ENCODE measurements at places on chromosomes 4 and X.

DNA sequence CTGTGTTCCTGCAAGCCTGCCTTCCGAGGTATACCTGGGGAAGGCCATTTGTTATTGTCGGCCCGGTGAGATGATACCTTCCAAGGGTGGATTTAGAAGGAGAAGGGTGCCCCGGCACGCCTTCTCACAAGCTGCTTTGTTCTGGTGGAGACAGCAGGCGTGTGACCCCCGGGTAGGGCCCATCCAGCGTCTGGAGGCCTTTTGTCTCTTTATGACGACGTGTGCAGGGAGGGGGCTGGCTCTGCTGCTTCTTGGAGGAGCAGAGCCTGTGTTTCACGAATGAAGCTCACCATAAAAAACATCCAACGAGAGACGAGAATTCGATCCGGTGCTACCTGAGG lies 45.3 kb downstream of the SHOX start:
- DNase-seq = no peak

GRCh38 chr4:76208005-76208765 lies 5.4 kb downstream of the SCARB2 start:
- DNase-seq = no peak

- DNase-seq = no peak
These were observed 155.3 kb downstream of the GRIA3 start for GRCh38 chrX:123339221-123339905.

GRCh38 chr4:108450236-108450898 lies 170.0 kb upstream of the RPL34 start:
- no peak for DNase-seq

GRCh38 chrX:39633293-39633692 lies 464.5 kb downstream of the BCOR start:
- no peak for DNase-seq

DNA sequence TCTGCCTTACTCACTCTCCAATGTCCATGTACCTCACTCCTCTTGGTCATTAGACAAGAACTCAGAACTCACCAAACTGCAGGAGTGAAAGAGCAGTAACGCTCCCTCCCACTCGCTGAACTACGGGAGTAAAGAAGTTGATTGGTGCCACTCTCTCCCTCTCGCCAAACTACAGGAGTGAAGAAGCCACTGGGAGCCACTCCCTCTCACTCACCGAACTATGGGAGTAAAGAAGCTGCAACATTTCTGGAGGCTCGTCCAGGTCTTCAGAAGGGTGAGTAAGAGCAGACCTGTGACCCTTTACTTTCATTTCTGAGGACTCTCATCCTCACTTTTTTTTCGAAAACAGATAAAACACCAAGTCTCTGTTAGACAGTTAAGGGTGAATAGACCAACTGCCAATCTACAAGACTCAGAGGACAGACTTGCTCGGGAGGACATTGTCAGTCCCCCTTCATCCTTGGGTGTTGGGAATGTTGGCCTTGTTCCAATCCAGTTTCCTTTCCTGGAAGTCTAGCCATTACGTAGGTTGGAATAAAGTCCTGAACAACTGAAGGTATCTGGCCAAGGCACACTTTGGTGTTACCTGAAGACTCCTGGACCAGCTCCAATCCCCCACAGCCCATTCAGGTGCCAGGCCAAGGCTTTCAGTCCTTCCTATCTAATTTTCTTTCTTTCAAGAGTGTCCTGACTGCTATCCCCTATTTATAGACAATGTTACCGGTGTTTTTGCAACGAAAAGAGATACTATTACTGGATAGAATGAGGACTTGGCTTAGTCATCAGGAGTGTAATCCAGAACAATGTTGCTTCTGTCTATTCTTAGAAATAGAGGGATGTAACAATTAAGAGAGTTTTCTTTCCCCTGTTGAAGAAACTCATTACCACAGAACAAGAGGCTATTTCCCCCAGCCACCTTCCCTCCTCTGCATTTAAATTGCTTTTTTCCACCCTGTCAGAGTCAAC lies 11.0 kb upstream of the COL25A1 start:
- DNase-seq = no peak

- DNase-seq = no peak
These were observed 1333.7 kb upstream of the DIAPH2 start for GRCh38 chrX:95350774-95351488.

DNA sequence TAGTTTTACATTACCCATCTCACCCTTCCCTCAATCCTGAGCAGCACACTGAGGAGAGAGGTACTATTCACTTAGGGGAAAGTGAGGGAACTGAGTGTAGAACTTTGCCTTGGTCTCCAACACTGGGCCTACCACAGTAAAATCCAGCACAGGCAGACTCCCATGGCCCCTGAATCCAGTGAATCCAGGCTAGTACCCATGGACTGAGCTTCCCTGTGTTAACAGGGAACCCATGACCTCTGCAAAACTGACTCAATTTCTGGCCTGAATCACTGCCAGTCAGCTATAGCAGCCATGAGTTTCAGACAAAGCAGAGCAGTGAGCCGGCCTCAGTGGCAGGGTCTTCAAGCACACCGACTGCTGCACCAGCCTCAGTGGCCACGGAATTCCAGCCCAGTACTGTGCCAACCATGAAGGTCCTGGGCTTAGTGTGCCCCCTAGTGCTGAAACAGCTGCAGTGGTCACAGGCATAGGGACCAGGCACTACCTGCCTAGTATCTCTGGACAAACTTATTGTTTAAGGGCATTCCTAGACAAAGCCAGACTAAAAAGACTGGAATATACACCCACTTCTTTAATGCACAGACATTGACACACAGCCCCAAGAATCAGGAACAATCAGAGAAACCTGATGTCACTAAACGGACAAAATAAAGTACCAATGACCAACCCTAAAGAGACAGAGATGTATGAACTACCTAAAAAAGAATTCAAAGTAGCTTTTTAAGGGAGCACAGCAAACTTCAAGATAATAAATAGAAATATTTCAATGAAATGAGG lies 127.4 kb upstream of the RPL34 start:
- DNase-seq = peak; percentile 42

DNA sequence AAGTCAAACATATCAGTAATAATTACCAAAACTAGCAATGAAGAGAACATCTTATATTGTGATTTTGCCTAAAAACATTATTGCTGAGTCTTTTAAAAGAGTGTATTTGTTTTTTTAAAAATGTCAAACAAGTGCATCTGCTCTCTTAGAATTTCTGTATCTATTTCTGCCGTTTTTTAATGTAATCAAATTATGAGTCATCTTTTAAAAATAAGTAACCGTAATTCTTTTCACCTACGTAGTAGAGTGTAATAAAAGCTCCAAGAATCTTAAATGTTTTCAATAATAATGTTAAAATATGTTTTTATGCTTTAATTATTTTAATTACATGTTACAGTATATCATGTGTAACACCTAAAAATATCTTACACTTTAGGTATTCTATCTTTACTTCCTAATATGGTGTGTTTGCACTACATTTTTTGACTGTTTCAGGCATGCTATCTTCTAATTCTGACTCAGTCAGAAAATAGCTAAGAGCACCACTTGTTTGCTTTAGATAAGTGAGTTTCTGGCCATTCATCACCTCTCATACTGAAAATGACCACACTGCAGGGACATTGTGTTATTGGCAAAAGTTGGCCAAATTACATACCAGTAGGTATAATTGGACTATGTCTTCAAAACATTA lies 368.5 kb downstream of the PCDH7 start:
- DNase-seq = no peak

GRCh38 chr4:154741922-154742850 lies 1.6 kb upstream of the LRAT start:
- no peak for DNase-seq

DNA sequence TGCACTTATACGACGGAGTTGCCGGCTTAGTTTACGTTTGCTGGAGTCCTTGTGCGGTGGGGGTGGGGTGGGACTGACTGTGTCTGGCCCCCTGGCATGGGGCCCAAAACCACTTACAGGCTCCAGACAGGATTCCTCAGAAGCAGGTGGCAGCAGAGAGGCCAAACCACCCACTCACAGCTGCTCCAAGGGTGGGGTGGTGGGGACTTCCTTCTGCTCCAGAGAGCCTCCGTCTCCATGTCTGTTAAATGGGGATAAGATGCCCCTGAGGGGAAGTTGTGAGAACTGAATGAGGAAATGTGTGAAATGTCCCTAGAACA lies 36.7 kb downstream of the PSAPL1 start:
- DNase-seq = no peak

DNA sequence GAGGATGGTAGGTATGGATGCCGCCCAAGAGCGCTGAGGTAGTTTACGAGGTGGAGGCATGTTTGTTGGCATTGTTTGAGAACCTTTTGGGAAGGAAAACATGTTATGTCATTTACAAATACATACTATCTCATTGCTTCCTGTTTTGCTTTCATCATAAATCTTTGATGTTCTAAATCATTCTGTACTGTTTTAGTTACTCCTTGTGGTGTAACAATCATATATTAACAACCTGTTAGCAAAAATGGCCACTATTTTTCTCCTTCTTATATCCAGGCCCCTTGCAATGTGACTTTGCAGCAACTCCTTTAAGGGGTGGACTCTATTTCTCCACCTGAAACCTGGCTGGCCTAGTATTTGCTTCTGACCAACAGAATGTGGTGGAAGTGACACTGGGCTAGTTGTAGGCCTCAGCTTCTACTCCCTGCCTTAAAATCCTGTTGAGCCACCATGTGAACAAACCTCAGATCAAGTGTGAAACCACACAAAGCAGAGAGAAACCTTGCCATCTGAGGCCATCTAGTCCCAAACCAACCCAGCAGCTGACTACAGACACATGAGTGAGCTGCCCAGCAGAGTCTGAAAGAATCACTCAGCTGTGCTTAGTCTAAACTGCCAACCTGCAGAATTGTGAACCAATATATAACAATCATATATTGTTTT lies 15.8 kb upstream of the CXorf38 start:
- peak; percentile 18 for DNase-seq

GRCh38 chr4:2390146-2390545 lies 28.3 kb downstream of the ZFYVE28 start:
- DNase-seq = no peak

DNA sequence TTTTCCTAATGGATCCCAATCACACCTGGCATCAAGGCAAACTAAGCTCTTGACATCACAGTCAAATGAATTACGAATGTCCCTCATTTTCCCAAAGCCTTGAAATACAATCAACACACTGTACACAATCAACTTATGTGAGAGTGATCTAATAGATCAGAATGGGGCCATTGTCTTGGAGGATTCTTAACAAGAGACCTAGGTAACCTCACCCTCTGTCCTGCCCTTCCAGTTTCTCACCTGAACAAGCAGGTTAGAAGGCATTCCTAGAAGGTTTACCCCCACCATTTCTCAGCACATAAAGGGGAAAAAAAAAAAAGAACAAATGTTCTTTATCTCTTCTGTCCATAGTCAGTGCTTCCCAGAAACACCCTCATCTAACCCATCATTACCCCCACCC lies 6.3 kb downstream of the SLC39A8 start:
- no peak for DNase-seq

DNA sequence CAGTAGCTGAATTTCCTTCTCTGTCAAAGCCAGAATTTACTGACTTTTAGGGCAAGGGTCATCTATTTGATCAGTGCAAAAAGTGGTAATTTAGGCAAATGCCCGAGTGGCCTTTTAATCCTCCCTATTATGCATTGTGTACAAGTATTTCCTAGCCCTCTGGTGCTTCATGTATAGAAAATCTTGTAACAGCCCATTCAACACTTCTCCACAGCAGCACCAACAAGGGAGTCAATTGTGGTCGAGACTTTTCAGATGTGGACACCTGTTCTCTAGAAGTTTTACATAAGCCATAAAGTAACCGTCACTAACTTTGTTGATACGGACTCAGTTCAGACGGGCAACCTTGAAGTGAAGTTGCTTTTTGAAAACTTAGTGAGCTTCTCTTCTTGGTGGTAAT lies 50.9 kb upstream of the FHDC1 start:
- DNase-seq = no peak

GRCh38 chr4:122996350-122996749 lies 74.0 kb upstream of the NUDT6 start:
- no peak for DNase-seq

GRCh38 chr4:180285796-180286195 lies 1957.4 kb upstream of the TENM3 start:
- no peak for DNase-seq

DNA sequence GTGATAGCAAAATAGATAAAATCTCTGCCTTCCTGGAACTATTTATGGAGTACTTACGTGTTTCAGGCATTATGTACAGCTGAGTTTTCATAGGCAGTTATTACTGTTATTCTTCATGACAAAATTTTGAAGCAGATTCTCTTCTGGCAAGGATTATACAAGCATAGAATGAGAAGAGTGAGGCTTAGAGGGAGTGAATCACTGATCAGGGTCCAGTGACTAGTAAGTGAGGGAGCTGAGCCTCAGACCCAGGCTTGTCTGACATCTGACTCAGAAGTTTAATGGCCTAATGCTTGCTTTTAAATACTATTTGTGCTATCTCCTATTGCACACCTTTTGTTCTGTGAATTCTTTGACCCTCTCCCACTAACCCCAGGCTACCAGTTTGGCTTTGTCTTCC lies 110.6 kb downstream of the DTHD1 start:
- no peak for DNase-seq

DNA sequence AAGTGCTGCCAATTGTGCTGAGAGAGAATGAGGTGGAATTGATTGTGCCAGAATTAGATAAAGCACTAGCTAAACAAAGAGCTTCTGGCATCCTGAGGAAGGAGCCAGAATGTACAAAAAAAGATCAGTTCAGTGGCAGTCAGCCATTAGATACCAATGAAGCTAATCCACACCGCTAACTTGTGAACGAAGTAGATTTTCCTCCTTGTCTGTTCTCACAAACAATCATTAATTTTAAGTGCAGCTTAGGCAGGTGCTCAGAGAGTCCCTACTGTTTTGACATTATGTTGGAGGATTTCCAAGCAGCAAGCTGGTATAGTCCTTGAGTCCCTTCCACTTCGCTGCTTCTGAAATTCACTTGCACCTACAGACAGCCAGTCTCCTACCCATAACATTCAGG lies 617.4 kb downstream of the CENPC start:
- no peak for DNase-seq

DNA sequence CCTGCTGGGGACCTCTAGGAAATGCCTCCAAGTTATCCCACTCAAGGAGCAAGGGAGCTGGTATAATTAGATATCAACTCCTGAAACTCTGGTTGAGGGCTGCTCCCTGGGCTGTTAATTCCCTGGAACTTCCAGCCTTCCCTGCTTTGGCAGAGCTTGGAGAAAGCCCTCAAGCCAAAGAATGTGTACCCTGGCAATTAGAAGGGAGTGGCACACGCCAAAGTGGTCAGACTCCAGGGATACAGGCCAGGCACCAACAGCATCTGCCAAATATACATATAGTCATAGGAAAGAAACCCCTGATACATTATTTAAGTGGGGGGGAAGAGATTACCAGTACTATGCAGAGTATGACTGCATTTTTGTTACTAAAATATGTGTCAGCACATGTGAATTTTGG lies 616.8 kb downstream of the BCOR start:
- no peak for DNase-seq

DNA sequence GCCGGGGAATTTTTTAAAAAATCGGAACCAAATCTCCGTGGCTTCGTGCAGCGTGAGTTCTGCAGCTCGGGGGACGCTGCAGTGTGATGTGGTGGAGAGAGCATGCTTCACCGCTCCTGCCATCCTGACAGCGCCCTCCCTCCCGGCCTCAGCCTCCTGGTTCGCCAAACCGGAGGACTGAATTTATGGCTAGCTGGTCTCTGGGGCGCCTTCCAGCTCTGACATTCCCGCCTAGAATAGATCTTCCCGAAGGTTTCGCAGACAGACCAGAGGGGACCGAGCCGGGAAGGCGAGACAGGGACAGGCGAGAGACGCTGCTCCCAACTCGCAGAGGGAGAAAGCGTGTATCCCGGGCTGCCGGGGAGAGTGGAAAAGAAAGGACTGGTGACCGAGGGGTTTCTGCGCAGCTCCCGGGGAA lies 25.9 kb downstream of the HOPX start:
- DNase-seq = no peak
